T follicular helper cell (primary cell): ENCODE measurements at places on chromosomes 13 and 19.
A peak's percentile ranks its signal among the peaks of the same experiment; 100 is the strongest.

DNA sequence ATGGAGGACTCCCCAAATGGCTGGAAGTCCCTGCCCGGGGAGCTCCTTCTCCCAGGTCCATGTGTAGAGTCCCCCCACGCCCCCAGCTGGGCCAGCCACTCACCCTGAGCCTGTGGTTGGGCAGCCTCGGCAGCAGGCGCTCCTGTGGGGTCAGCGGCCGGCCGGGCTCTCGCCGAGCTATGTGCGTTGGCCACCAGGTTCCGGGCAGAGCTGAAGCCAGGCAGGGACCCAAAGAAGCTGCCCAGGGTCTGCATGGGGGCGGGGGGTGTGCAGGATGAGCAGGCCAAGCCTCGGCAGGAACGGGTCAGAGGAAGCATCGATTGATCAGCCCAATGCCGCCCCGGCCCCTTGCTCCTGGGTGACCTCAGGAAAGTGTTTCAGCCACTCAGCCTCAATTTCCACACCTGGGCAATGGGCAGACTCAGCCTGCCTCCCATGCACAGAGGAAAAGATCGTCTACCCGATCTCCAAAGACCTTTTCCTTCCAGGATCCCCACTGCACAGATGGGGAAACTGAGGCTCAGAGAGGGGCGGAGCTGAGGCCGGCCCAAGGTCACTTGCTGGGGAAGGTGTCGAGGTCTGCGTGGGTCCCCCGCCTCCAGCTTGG is 732 bp downstream of the PLIN4 start:
- DNase-seq = no peak

DNA sequence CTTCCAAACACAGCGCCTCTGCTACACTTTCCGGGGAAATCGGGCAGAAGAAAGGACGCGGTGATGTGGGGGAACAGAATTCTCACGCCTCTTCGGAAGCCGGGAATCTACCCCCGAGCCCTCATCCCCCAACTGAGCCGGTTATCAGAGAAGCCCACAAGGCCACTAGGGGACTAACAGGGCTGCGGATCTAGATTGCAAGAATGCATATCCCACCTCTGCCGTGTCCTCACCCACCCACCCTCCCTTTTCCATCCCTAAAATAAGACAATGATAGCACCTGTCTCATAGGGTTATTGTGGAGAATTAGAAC is 1.1 kb downstream of the IGFLR1 start:
- no peak for DNase-seq

GRCh38 chr19:35290381-35291127 is 1.4 kb upstream of the MAG start:
- DNase-seq = no peak

DNA sequence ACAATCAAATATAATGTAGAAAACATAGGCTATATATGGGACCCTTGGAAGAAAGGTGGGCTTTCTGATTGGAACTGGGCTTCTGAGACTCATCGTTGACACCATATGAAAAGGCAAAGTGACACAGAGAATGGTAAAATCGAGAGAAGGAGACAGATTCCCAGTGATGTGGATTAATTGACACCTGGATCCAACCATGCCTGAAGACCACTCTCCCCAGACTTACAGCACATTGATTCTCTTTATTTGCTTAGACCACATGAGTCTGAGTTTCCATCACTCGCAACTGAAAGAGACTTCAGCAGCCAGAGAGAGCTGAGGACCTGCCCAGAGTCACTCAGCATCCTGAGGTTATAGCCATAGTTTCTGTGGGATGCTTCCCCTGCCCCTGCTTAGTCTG is 6.0 kb downstream of the CYP4F11 start:
- DNase-seq = no peak

DNA sequence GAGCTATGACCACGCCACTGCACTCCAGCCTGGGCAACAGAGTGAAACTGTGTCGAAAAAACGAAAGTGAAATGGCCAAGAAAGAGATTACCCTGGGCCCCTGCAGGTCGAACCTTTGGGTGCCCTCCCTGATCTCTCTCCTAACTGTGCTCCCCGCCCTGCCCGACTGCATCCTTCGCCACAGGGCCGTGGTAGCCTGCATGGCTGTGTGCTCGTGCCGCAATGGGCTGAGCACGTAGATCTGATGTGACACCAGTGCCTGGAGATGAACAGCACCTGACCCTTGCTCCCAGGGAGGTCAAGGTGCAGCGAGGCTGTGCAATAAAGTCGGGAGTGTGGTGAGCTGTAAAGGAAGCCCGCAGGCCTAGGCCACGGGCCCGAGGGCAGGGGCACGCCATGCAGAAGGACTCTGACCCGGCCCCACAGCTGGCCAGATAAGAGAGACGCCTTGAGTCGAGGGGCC is 60.2 kb downstream of the PEX11G start:
- no peak for DNase-seq

DNA sequence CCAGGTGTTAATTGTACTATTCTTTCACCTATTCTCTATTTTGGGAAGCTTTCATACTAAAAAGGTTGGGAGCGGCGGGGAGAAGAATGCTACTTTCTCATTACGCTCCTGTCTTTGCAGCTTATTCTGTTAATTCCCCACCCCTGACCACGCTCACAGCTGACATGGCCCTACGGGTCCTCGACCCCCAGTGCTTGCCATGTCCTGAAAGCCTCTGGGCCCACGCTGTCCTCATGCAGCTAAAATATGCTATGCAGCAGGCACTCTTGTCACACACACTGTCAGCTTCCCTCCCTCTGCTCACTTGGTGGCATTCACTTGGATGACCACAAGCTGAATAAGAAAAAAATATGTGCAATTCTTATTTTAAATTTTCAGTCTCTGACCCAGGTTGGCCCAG is 126.3 kb downstream of the RNF17 start:
- no peak for DNase-seq

GRCh38 chr13:42981317-42981716 is 10.7 kb downstream of the EPSTI1 start:
- no peak for DNase-seq

GRCh38 chr13:59012731-59013130 is 1151.0 kb downstream of the DIAPH3 start:
- DNase-seq = no peak

DNA sequence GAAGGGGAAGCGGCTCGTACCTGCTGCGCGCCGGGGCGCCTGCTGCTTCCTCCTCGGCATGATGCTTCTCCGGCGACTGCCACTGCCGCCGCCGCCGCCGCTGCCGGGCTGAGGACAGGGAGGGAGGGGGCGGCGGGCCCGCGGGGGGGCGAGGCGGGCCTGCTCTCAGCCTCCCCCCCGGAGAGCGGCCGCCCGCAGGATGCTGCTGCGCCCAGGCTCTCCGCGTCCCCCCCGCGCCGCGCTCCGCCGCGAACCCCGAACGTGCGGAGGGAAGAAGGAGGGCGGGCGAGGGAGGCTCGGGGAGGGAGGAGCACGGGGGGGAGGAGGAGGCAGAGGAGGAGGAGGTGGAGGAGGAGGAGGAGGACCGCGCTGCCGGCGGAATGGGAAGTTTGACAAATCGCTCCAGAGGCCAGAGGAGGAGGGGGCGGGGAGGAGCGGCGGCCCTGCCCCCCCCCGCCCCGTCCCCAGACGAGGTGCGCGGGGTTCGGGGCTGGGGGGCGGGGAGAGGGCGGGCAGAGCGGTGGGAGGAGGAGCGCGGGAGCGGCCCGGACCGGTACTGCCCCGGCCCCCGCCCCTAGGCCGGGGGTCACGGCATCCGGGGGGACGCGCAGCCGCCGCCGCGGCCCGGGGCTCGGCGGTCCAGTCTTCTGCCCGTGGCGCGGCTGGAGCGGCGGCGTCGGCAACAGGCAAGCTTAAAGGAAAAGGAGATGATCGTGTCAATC is at the start of gene TSHZ3:
TSHZ3 (minus strand) TSS at position 277 of the 722 bp plus-strand sequence; CDS start at position 60, 217 bp downstream.
- peak; percentile 18 for DNase-seq

DNA sequence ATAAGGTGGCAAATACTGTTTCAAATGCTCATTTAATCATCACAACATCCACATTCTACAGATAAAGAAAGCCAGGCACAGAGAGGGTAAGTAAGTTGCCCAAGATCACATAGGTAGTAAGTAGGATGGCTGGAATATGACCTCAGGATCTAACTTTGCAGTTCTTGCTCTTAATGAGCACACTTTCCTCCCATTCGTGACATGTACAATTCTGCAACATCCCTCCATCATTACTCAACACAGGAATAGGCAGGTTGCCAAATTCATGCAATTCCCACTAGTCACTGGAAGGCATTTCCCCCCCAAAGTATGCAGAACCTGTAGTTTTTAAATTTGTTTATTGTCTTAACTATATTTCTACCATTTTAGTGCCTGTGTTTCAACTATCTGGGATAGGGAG is 109.2 kb downstream of the OLFM4 start:
- DNase-seq = no peak

- DNase-seq = no peak
Observed at GRCh38 chr19:45884682-45885555, 1.0 kb downstream of the IRF2BP1 start.

GRCh38 chr19:32626969-32627368 is 46.0 kb downstream of the PDCD5 start:
- DNase-seq = no peak

DNA sequence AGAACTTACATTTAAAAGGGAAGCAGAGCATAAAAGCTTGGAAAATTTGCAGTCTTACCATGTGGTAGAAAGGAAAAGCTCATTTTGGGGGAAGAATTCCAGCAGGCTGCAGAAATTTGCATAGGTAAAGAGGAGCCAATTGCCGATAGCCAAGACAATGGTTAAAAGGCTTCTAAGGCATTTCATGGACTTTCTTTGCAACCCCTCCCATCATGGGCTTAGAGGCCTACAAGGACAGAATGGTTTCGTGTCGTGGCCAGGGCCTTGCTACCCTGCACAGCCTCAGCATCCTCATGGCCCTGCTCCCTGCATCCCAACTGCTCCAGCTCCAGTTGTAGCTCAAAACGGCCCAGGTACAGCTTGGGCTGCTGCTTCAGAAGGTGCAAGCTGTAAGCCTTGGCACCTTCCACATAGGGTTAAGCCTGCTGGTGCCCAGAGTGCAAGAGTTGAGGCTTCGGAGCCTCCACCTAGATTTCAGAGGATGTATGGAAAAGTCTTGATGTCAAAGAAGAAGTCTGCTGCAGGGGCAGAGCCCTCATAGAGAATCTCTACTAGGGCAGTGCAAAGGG is 420.3 kb downstream of the PCDH17 start:
- no peak for DNase-seq

- no peak for DNase-seq
Observed at GRCh38 chr13:75785130-75785529, 149.0 kb downstream of the LMO7 start.

DNA sequence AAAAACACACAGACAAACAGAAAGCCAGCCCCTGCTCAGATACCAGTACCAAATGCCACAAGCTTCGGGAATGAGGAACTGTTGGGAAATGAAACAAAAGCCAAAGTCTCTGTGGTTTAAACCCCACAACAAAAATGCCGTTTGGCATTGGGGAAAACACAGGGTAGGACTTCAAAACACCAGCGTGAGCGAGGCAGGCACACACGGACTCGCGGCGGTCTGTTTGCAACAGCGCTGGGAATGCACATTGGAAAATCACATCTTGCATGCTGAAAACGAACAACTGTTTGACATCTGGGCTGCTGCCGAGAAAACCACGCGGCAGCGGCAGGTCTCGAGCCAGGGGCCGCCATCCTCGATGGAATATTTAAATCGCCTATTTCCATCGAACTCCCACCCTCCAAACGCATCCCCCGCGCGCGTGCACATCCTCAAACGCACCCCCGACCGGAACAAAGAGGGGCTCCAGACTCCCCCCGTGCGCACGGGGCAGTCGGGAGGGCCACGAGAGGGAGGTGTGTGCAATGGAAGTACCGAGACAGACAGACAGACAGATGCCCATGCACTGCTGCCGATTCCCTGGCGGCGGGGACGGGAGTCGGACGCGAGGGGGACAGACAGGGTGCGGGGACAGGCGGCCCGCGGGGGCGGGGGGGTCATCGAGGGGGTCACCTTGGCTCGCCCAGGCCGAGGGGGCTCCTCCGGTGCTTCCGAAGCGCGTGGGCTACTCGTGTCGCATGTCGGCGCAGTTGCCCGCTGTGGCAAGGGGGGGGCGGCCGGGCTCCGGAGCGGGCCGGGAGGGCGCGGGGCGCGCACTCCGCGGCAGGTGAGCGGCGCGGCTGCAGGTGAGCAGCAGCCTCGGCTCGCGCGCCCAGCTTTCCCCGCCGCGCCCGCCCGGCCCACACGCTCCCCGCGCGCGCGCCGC is at the start of gene GPR12:
GPR12 (minus strand) TSS at position 880 of the 925 bp plus-strand sequence. CDS start 959 bp downstream, outside the sequence.
- DNase-seq = no peak

DNA sequence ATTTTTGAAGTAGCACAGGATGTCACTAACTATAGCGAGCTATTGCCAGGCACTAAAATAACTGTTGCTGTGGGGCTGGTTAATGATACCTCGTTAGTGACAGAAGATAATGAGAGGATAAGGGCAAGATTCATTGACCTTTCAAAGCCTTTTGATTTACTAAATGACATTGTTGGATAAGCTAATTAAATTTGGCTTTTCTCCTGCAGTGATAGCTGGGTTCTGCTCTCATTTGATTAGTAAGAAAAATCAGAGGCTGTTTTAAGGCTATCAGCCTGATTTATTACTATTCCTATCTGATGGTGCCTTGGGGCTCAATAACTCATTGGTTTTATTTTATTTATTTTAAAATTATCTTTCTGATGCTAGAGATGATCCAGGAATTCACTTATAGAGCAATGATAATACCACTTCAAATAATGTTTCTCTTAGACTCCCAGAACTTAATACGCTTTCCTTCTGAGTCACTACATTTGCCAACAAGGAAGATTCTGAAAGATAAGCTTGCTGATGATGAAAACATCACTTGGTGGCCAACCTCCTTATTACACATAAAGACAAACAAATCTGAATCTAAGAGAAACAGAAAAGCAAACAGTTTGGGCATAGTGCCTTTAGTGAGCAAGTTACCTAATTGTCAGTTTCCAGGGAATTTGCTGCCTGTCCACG is 501.3 kb upstream of the ARGLU1 start:
- no peak for DNase-seq

DNA sequence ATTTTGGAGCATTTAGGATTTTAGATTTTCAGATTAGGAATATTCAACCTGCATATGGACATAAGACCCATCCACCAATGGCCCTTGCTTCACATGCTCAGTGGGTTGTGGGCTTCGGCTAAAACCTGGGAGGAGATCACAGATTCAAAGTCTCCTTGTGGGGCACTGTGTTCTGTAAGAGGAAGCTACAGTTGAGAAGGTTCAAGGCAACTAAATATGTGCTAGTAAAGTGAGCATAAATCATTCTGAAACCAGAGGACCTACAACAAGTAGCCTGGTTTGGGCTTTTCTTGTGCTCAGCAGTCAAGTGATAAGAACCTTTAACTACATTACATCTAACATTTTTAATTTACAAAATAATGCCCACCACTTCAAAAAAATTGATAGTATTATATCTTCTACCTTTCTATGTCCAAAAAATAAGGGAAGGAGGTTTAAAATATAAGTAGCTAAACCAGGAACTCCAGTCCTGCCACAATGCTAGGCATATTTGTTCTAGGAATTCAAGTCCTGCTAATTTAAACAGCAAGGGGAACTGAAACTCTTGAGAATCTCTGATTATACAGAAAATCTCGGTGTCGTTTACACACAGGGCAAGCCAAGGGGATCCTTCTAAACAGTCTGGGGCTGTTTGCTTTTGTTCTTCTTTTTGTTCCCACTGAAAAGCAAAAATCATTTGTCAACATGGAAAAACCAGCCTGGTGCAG is 36.6 kb downstream of the FOXO1 start:
- no peak for DNase-seq
